ENCODE measurements at places on chromosomes 2 and 18.

GRCh38 chr2:9807056-9807455 lies 36.2 kb upstream of the TAF1B start:
- DNase-seq = no peak

- DNase-seq = no peak
Measured at GRCh38 chr2:177711483-177712265, 319.1 kb downstream of the AGPS start.

DNA sequence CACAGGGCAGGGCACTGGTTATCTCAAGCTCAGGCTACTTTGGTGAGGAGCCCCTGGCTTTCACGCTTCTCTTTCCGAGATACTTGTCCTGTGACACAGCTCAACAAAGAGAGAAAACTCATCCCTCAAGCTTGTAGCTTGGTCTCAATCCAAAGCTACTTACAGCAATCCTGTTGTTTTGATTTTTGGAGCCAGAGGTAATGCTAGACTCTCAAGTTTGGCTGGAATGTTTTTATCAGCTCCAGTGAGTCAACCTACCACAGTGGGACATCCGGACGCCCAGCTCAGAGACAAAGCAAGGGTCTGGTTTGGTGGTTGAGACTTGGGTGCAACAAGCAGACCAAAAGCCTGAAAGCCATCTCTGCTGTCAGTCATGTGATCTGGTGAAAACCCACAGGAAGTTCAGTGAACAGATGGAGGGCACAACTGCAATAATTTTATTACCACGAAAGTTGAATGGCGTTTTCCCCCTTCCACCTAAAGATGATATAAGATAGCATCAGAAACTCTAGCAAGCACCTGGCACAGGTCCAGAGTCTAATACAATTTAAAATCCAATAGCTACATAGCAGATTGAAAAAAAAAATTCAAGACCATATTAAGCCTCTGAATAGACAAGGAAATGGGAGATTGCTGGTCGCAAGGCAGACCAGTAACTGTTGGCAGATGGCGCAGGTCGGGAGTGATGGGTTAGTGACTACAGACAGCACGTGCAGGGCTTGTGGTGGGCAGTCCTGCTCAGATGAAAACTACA lies 102.3 kb upstream of the SMAD7 start:
- no peak for DNase-seq

- DNase-seq = no peak
Measured at GRCh38 chr2:172242961-172243360, 140.3 kb upstream of the DLX2 start.

- peak; percentile 72 for DNase-seq
Measured at GRCh38 chr2:181985632-181986205, at the start of gene PPP1R1C. TSS of gene PPP1R1C (plus strand) at chr2:181985853. CDS start at chr2:181986111, 258 bp downstream.

- DNase-seq = no peak
Measured at GRCh38 chr2:31739161-31739560, 158.4 kb upstream of the SRD5A2 start.

- DNase-seq = no peak
Measured at GRCh38 chr2:190887089-190887488, 6.5 kb downstream of the GLS start.

DNA sequence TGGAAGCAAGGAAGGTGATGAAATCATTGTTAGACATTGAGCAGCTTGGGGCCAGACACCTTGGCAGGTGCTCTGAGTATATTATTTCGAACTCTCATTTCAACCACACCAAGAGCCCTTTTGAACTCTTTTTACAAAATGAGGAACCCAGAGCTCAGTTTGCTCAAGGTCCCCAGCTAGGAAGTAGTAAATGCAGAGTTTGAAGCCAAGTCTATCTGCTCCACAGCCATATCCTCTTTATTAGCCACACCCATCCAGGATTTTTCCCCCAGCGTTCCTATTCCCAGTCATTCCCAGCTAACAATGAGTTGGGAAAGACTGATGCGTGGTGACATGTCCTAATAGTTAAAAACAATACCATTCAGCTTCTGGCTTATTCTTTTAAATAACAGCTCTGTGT lies 40.2 kb downstream of the SEMA4F start:
- DNase-seq = no peak

DNA sequence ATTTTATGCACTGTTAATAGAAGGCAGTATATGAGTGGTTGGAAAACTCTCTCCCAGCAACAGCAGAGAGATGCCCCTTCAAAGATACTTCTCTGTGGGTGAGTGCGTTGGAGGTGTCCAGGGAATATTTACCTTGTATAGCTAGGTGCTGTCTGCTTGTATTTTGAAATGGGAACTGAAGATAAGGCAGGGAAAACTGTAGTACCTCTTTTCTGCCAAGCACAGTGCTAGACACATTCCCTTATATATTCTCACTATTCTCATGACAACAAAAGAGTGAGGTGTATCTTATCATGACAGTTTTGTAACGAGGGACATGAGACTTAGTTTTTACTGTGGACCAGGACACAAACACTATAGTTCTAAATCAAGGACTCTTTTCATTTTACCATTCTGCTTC lies 2.1 kb downstream of the TTC39C start:
- no peak for DNase-seq

GRCh38 chr2:5867056-5867455 lies 174.9 kb downstream of the SOX11 start:
- no peak for DNase-seq

- no peak for DNase-seq
Measured at GRCh38 chr2:208179028-208179609, 10.7 kb downstream of the C2orf80 start.

- no peak for DNase-seq
Measured at GRCh38 chr2:239000089-239000488, 152.2 kb downstream of the TWIST2 start.

DNA sequence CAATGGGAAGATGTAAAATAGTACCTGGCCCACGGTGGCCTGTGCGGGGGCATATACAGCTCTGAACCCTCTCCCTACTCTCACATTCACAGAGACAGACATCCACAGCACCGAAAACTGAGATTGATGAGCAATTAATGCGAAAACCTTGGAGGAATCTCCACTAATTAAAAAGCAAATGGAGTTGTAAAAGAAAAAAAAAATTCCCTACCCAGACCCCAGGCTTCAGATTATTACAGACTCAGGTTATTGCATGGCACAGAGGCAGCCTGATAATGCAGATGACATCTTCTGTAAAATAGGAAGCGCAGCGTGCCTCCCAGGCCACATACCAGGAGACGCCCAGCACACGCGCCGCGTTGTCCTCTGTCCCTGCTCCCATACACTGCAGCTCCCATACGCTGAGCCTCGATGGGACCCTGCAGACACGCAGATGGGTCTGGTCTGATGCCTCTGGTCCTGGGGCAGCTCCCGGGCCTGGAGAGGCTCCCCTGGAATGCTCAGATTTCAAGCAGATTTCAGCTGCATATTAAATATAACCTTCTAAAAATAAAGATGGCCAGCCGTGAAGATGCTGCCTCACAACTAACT lies 496.1 kb upstream of the MYT1L start:
- no peak for DNase-seq

DNA sequence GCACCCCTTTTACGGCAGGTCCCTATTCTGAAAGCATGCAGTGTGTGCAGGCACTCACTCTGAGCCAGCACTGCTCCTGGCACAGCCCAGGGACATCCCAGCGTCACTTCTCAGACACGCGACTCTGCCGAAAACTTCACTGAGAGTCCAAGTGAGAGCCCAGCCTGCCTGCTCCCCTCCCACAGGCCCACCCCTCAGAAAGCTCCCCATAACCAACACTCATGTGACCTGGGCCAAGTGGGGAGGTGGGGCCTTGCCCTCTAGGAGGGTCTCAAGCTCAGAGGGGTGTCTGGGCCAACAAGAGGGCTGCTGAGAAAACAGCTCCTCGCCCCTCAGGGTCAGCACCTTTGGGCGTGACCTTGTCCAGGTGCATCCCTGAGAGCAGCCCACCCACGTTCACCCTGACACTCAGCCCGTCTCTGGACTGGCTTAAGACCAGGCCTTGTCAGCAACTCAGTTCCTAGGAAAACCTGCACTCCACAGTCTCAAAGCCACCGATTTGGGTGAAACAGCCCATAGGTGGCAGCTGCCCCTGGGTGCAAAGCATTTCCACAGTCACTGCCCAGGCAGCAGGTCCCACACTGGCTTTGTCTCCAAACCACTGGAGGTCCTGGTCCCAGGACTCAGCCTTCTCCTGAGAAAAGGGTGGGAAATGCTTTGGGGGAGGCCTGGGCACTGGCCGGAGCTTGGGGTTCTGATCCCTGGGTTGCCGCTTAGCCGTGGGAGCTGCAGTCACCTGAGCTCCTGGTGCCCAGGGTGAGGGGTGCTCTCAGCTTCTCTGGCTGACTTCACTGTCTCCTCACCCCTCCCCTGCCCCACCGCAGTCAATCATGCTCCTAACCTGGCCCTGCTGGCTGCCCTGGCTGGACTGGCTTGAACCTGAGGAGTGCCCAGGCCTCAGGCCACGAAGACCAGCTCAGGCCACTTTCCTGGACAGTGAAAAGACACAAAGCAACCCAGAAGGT lies 209.6 kb downstream of the HDAC4 start:
- DNase-seq = no peak

DNA sequence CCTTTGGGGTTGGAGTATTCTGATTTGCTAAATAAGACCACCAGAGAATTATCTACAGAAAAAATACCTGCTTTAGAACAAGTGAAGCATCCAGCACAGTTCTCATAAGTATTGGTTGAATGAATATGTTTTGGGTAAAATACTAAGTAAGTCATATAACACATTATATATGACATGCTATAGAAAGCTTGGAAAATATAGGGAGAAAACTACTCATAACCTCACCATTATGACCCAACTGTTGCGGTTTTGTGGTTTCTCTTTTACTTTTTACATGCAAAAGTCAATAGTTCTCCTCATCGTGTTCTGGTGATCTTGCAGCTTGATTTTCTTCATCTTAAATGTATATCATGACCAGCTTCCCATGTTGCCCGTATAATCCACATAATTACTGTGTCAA lies 66.2 kb downstream of the DIPK1C start:
- DNase-seq = no peak

GRCh38 chr2:11697103-11697871 lies 27.3 kb upstream of the NTSR2 start:
- peak; percentile 25 for DNase-seq

- no peak for DNase-seq
Measured at GRCh38 chr2:60152226-60152833, 401.1 kb downstream of the BCL11A start.

GRCh38 chr2:160533482-160533881 lies 39.9 kb upstream of the RBMS1 start:
- DNase-seq = no peak

GRCh38 chr2:9188823-9189222 lies 17.8 kb upstream of the ASAP2 start:
- no peak for DNase-seq

DNA sequence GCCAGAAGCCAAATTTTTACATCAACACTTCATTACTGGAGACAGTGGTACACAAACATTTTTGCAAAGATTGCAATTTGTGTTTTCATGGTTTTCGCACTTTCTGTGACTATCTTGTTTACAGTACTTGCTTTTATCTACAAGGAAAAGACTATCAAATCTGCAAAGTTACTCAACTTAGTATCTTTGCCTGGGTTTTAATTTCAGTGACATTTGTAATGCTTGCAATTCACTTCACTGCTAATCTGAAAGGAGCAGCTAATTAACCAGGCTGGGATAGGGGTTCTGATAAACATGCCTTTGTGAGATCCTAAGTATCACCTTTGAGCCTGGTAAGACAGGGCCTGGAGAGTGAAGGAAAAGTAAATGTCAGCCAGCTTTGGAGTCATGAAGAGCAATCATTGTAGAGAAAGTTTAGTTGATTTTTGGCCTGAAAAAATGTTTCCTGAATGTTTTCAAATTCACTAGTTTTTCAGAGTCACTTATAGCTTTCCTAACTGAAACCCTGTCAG lies 194.2 kb downstream of the RIT2 start:
- no peak for DNase-seq

- no peak for DNase-seq
Measured at GRCh38 chr2:117856415-117857210, 42.1 kb downstream of the DDX18 start.

GRCh38 chr18:22167471-22168241 lies 1.7 kb upstream of the GATA6 start:
- no peak for DNase-seq

GRCh38 chr2:145350011-145350410 lies 830.1 kb upstream of the ZEB2 start:
- DNase-seq = no peak

- no peak for DNase-seq
Measured at GRCh38 chr18:2898186-2898640, 51.4 kb downstream of the EMILIN2 start.

GRCh38 chr18:53191634-53192033 lies 851.6 kb downstream of the DCC start:
- DNase-seq = no peak

DNA sequence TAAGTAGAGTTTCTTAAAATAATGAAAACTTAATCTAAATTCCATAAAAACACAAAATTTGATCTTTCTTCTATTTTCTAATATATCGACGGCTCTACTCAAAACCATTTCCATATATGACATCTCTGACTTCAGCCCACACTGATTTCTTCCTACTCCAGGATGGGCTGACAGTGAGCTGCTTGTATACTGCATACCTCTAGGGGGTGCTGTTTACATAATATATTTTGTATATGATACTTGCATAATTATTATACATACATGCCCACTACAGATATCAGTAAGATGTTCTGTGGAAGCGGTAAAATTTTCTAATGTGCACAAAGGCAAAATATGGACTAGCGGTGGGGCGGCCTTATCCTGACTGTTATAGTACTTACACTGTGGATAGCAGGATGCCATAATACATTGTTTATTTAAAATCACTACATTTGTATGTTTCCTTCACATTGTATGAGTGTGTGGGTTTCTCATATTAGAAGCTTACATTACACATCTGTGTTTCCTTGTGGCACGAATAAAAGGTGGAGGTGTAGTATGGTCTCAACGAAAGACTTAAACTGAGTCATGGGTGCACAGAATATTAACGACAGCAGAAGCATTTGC lies 66.1 kb upstream of the NXPH2 start:
- peak; percentile 24 for DNase-seq

DNA sequence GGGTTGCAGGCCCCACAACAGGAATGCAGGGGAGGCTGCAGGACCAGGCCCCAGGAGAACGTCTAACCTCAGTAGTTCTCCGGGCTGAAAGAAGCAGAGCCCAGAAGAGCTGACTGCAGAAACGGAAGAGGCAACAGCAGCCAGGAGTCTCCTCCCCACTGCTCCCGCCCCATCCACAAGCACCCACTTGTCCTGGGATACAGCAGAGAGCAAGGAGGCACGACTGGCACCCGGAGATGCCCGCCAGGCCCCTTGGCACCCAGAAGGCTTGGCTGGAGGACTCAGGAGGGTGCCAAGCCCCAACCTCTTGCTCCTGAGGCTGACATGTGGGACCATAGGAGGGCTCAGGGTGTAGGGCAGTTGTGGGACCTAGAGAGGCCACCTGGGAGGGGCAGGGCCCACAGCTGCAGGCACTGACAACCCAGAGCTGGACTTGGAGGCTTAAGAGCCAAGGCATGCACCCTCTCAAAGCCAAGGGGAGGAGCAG lies 29.0 kb upstream of the TNS1 start:
- DNase-seq = no peak

- DNase-seq = no peak
Measured at GRCh38 chr2:59232394-59233165, 991.5 kb upstream of the FANCL start.
